ENCODE measurements at places on chromosomes 4 and X. TPM values are rescaled to one million over a fixed set of nuclear protein-coding genes. Genes with fewer than 3 reads are reported as not detected.
A peak's percentile ranks its signal among the peaks of the same experiment; 100 is the strongest.

- H3K4me3 ChIP-seq, result no peak overlapping the region
- H3K4me1 ChIP-seq, result peaks cover 9% of the 10 kb centered on the region
- H3K27me3 ChIP-seq, result no peaks in the 10 kb centered on the region
- H3K36me3 ChIP-seq, result no peaks in the 10 kb centered on the region
- no peak overlapping the region for H3K27ac ChIP-seq
These were observed 108.9 kb upstream of the TEX13D start for GRCh38 chrX:124223524-124223923.

GRCh38 chr4:152705903-152706302 lies 26.1 kb upstream of the TMEM154 start:
- H3K4me1 ChIP-seq, result no peaks in the 10 kb centered on the region
- H3K4me3 ChIP-seq, result no peak overlapping the region
- H3K27ac ChIP-seq, result no peak overlapping the region
- H3K27me3 ChIP-seq, result no peaks in the 10 kb centered on the region
- H3K36me3 ChIP-seq, result no peaks in the 10 kb centered on the region

- no peak overlapping the region for H3K27ac ChIP-seq
- no peak for DNase-seq
- H3K4me3 ChIP-seq, result no peak overlapping the region
These were observed 70.9 kb downstream of the PDHA2 start for GRCh38 chr4:95910749-95911148.

DNA sequence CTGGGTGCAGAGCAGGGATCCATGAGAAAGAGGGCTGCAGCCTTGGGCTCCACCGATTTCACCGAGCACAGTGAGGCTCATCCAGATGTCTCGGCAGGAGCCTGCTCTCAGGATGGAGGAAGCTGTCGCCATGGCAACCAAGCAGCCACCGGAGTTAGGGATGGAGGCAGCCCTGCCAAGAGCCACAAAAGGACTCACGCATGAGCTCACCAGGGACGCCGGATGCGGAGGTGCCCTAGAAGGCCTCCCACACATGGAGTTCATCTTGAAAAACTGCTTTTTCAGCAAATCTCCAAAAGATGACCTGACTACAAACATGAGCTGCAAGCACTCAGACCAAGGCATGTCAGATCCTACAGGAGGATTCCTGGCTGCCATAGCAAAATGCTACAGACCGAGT lies 90.7 kb downstream of the WFS1 start:
- no peak overlapping the region for H3K4me3 ChIP-seq
- no peak for DNase-seq
- no peaks in the 10 kb centered on the region for H3K4me1 ChIP-seq
- no peaks in the 10 kb centered on the region for H3K36me3 ChIP-seq
- H3K27ac ChIP-seq, result no peak overlapping the region

- DNase-seq, result no peak
- no peaks in the 10 kb centered on the region for H3K36me3 ChIP-seq
- no peak overlapping the region for H3K4me3 ChIP-seq
- H3K27me3 ChIP-seq, result no peaks in the 10 kb centered on the region
- H3K27ac ChIP-seq, result no peak overlapping the region
These were observed 185.5 kb downstream of the PTTG2 start for GRCh38 chr4:38145741-38146140.

DNA sequence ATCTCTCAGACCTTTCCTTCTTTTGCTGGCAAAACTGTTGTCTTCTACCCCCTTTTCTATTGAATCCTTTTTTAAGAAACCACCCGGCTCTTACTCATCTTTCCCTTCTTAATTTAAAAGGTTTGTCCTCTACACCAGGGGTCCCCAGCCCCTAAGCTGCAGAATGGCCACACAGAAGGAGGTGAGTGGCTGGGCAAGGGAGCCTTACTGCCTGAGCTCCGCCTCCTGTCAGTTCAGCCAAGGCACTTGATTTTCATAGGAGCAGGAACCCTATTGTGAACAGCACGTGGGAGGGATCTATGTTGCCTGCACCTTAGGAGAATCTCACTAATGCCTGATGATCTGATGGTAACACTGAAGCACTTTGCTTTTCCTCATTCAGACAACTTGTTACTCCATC lies 726.3 kb upstream of the INTU start:
- no peaks in the 10 kb centered on the region for H3K27me3 ChIP-seq
- H3K4me1 ChIP-seq, result no peaks in the 10 kb centered on the region
- no peak overlapping the region for H3K27ac ChIP-seq
- H3K36me3 ChIP-seq, result no peaks in the 10 kb centered on the region
- H3K4me3 ChIP-seq, result no peak overlapping the region
- no peak for DNase-seq

DNA sequence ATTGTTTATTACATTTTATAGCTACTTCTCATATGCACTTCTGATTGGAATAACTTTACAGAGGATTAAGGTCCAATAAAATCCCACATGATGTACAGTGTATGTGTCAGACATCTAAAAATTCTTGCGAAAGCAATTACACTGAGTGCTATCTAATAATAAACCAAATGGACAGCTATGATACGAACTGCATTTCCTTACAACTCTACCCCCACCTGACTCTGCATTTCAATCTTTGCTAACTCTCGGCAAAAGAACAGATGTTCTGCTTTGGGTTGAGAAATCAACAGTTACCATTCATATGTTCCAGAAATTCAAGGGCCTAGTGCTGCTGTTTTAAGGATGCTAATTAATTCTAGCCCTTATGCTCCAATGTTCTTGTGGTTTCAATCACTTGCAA lies 287.9 kb upstream of the NOCT start:
- no peaks in the 10 kb centered on the region for H3K36me3 ChIP-seq
- H3K27ac ChIP-seq, result no peak overlapping the region
- no peak for DNase-seq
- H3K4me3 ChIP-seq, result no peak overlapping the region
- no peaks in the 10 kb centered on the region for H3K4me1 ChIP-seq
- H3K27me3 ChIP-seq, result no peaks in the 10 kb centered on the region

GRCh38 chrX:3346501-3347259 lies at the start of gene MXRA5:
TSS of gene MXRA5 (minus strand) at chrX:3346652. CDS start at chrX:3343833, 2,819 bp downstream.
- H3K27me3 ChIP-seq, result peaks cover 31% of the 10 kb centered on the region
- DNase-seq, result peak; percentile 51
- H3K4me1 ChIP-seq, result no peaks in the 10 kb centered on the region
- H3K36me3 ChIP-seq, result no peaks in the 10 kb centered on the region
- H3K27ac ChIP-seq, result peak within 1 kb of the TSS; percentile 65
- H3K4me3 ChIP-seq, result no peak within 1 kb of the TSS

DNA sequence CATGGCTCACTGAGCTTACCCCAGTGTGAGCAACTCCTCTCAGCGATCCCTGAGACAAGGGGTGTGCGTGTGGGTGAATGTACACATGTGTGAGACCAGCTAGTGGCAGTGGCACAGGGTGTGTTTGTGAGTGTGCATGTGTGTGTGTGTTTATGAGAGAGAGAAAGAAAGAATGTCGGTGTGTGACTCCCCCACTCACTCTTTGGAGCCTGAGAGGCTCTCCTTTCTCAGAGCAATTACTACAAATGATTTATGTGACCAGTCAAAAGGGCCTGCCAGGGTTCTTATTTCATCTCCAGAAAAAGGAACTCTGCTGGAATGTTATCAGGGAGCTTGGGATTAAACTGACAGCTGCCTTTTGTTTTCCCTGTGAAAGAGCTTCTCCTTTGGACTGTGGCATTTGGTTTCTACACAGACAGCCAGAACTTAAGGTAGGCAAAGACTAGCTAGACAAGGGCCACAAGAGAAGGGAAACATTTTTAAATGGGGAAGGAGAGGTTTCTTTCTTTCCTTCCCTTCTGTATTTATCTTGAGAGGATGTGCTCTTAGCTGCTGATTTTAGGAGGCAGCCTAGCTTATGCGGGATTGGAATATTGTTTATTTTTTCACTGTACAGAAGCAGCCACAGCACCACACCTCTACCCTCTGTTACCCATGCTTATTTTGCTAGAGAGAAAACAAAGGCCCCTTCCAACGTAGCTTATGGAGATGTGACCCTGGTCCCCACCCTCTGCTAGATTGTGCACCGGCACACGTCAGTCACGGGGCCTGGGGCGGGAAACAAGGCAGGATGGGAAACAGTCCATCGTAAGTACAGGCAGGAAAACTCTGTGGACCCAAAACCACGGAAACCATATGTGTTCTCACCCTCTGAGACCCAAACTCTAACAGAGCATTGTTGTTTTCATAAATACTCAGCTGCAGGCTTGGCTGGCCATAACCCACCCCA lies 143.5 kb downstream of the MGST2 start:
- no peaks in the 10 kb centered on the region for H3K36me3 ChIP-seq
- H3K4me1 ChIP-seq, result peaks cover 18% of the 10 kb centered on the region
- H3K4me3 ChIP-seq, result no peak overlapping the region

DNA sequence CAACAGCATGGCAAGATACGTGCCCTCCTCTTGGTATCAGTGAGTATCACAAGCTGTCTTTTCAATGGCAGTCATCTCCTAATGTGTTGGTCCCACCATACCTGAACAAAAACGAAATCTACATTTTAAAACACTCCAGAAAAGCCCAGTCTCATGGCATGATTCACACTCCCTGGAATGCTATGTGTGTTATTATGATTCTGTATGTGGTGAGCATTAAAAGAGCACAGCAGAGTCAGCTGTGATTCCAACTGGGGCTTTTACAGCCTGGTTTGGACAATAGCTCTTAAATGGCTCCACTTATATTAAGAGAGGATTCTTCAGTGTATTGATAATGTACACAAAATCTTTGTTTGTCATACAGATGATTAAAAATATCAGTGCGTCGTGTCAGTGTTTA lies 274.1 kb upstream of the GK2 start:
- H3K36me3 ChIP-seq, result no peaks in the 10 kb centered on the region
- H3K27ac ChIP-seq, result no peak overlapping the region
- no peak for DNase-seq
- H3K27me3 ChIP-seq, result no peaks in the 10 kb centered on the region
- no peaks in the 10 kb centered on the region for H3K4me1 ChIP-seq

GPR119 gene
- not detected for total RNA-seq

FAM241A gene
- total RNA-seq, result 6.5 TPM

NRK gene
- 0.10 TPM for total RNA-seq

STARD8 gene
- 27.1 TPM for total RNA-seq

HSD17B13 gene
- 16.7 TPM for total RNA-seq

TRO gene
- total RNA-seq, result 8.8 TPM

CFAP47 gene
- total RNA-seq, result 6.4 TPM

PCSK1N gene
- 2.9 TPM for total RNA-seq

TNIP3 gene
- total RNA-seq, result 0.89 TPM
